ENCODE measurements at places on chromosomes 2 and 18. TPM values are rescaled to one million over a fixed set of nuclear protein-coding genes. Genes with fewer than 3 reads are reported as not detected.

DNA sequence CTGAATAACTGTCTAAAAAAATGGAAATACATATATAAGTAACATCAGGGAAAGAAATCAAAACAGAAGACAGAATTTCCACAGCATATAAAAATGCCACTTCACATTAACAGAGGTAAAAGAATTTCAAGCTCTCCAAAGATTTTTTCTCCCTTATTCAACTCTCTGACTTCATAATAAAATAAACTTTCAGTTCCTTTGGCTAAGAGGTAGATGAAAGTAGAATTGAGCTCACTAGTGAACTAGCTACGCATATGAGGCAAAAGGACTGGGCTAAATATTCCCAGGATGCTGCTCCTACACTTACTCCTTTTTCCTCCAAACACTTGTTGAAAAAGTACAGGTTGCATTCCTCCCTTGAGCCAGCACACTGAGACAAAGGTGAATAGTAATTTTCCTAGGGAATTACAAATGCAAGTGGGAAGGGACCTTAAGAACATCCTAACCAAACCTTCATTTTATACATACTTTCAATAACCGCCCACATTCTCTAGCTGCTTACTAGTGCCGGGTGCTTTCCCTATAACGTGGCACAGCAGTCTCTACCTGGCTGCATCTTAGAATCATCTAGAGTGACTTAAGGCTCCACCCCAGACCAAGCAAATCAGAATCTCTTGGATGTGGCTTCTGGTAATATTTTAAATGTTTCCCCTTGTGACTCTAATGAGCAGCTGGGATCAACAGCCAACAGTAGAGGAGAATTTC lies 136.6 kb downstream of the MTCL1 start:
- DNase-seq: no peak

GRCh38 chr2:48467637-48468036 lies 62.3 kb upstream of the STON1 start:
- no peak for DNase-seq

- no peak for DNase-seq
Observed at GRCh38 chr2:207567671-207568070, 37.9 kb downstream of the CREB1 start.

- peak; percentile 12 for DNase-seq
Observed at GRCh38 chr2:176107731-176108181, 676 bp downstream of the HOXD11 start.

DNA sequence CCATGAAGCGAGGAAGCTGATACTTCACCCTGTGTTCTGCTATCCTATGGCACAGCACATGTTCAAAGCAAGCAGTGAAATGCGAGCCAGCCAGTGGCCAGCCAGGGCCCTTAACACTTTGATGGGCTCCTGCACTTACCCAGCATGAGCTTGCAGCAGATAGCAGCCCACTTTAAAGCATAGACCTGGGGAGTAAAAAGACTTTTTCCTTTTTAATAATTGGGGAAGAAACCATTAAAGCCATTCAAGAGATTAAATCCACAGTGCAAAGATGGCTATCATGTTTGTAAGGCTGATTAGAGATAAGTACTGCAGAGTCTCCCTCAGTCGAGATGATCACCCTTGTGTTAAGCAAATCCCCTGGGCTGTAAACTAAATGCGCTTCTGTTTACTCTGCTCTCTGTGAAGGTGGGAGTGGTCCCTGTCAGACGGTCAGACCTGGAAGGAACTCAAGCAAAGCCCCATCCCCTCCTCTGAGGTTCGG lies 15.7 kb downstream of the CCBE1 start:
- no peak for DNase-seq

Gene RMND5A
- total RNA-seq: 72.6 TPM

DNA sequence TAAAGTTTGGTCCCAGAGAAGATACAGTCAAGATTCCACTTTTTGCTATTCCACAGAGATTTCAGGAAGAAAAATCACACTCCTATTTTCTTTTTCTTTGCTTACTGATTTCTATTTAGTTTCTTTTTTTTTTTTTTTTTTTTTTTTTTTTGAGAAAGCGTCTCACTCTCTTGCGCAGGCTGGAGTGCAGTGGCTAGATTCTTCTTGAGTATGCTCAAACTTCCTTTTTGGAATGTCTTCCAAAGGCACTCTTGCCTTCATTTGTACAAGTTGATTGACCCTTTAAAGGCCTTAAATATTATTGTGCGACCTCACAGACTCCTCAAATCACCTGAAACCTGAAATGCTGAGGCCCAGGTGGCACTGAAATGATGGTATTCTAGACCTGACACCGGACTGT lies 9.6 kb downstream of the SCN1A start:
- DNase-seq: no peak

DNA sequence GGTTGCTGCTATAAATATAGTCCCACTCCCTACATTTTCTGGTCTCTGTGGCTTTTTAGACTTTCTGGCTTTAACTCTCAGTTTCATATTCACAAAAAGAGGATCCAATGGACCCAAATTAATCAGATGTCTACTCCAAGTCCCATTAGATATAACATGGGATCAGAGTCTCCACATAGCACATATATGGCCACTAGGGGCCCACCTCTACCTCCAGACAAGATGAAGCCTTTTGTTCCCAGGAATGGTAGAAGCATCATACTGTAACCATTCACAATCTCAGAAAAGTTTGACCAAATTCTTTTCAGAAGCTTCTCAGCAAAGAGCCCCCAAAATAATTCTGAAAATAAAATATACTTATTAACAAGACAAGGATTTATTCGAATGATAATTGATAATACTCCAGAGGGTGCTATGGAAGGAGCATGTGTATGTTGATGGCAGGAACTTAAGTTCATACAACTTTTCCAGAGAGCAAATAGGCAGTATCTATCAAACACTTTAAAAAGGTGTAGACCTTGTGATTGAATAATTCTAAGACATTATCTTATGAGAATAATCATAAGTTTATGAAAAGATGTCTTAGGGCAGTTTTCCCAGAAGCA lies 382.3 kb upstream of the CRIM1 start:
- DNase-seq: no peak

DNA sequence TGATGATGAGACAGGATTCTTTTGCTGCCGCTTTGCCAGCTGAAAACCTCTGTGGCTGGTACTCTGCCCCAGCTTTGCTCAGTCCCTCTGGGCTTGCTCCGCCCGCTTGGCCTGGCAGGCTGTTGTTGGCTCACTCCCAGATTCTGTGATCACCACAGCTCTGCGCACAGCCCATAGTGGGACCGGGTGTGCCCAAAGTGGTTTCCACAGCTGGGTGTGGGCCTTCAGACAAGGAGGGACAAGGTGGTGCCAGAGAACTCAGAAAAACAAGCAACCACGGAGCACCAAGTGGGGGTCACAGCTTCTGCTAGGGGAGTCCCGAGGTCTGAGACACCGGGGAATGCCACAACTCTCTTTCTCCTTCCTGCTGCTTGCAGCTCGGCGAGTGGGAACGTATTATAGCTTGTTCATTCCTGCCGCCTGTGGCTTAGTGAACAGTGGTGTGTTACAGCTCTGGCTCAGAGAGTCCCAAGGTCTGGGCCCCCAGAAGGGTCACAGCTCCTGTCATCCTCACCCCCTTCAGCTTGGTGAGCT lies 9.2 kb upstream of the KYNU start:
- DNase-seq: peak; percentile 86

DNA sequence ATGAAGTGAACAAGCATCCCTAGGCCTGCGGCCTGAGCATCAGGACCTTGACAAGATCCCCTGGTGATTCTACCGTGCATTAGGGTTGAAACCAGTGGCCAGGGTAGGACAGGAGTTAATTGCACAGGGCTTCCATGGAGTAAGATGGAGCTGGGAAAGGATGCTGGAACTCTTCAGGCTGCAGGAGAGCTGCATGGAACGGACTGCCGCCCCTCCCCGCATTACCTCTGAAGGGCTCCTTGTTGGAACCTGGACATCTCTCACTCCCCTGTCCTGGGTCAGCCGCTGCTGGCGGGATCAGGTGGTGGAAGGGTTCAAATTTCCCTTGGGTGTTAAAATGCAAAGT lies 156.6 kb upstream of the ID2 start:
- no peak for DNase-seq

- no peak for DNase-seq
Observed at GRCh38 chr18:30908381-30908780, 134.2 kb downstream of the DSC3 start.

GRCh38 chr18:46402396-46402795 lies 254.6 kb downstream of the LOXHD1 start:
- no peak for DNase-seq

Gene DUSP19
- 2.0 TPM for total RNA-seq

DNA sequence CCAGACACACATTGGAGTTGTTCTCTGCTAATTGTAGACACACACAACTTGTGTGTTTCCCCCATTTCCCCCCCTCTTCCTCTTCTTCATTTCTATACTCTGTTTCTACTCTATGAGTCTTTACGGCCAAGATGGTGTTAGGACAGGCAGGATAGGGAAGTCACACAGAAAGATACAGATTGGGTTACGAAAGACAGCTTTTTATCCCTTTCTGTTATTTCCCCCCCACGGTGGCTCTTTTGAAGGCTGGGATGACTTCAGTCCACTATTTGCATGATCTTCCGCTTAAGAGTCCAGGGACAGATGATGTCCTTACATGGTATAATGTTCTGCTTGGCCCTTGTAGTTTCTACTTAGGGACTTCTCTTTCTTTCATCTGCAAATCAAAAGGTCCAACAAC lies 1.6 kb upstream of the EMILIN2 start:
- DNase-seq: no peak

GRCh38 chr2:163652751-163653150 lies 83.1 kb downstream of the FIGN start:
- DNase-seq: no peak

DNA sequence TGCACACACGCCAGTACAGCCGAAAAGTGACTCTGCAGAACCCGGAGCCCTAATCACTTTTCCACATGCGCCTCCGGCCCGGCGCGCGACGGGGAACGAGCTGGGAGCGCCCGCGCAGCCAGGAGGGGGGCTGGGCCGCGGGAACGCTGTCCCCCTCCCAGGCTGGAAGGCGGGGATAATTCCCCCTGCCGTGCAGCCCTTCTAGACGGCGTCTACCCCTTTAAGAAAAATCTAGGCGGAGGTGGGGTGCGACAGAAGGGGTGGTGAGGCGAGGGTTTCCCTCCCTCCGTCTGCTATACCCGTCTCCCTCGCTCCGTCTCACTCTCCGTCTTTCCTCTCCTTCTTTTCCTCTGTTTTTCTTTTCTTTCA lies 2.4 kb downstream of the CYP26B1 start:
- no peak for DNase-seq

Gene SP140L
- total RNA-seq: 13.2 TPM

DNA sequence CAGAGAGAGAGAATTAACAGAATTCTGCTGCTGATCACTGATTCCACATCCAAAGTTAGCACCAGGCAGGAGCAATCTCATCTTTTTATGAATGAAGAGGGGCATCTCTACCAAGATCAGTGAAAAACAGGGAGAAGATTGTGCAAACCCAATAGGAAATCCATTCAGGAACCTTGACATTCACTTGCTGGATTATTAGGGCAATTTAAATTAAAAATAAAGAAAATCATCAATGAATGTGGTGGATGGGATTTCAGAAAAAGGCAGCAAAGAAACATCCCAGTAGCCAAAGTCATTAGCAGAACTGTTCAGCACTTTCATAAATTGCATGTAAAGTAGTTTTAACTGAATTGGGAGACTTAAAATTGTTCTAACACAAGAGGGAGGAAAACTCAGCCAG lies 423.2 kb downstream of the TGIF1 start:
- DNase-seq: no peak

Gene ZBTB7C
- total RNA-seq: 36.4 TPM

GRCh38 chr2:229635371-229635680 lies 79.0 kb downstream of the DNER start:
- DNase-seq: no peak

DNA sequence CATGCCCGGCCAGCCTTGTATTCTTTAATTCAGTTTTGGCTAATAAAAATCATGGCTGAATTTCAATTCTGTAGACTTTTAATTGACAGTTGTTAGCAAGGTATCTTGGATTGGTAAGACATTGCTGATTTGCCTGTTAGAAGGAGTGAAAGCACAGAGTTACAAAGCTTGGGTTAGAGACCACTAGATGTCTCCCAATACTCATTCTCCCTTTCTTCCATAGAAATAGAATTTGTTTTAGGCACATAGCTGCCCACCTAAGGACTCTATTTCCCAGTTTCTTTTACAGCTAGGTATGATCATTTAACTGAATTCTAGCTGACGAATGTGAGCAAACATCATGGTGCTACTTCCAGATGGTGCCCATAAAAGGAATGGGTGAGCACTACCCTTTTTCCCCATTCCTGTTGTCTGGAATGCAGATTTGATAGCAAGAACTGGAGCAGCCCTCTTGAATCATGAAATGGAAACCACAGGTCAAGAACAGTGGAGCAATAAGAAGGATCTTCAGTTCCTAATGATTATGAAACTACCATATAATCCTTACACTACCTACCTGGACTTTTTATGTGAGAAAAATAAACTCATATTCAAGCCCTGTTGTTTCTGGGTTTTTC lies 17.5 kb downstream of the PECR start:
- DNase-seq: no peak

- no peak for DNase-seq
Observed at GRCh38 chr2:149050188-149050587, 11.7 kb downstream of the LYPD6B start.

Gene CRYGC
- not detected for total RNA-seq

Gene GPR45
- total RNA-seq: not detected

GRCh38 chr18:1102848-1103247 lies 198.2 kb downstream of the ADCYAP1 start:
- DNase-seq: no peak

Data from colonic mucosa (tissue), 4 donors.